HepG2 (cell line): ENCODE measurements at places on chromosomes 2 and 18. TPM values are rescaled to one million over a fixed set of nuclear protein-coding genes. Genes with fewer than 3 reads are reported as not detected.

Gene ALKAL2
- total RNA-seq = 0.22 TPM in 1 of 2 replicates, not detected in the other

Gene FTCDNL1
- 1.1 and 1.4 TPM in 2 replicates for total RNA-seq

Gene CD8A
- total RNA-seq = not detected in 2 replicates

Gene LRRTM4
- total RNA-seq = 0.62 and 1.2 TPM in 2 replicates

GRCh38 chr2:98058191-98058975, 28.6 kb upstream of the VWA3B start:
- H3K4me1 ChIP-seq = no peaks in the 10 kb centered on the region
- no peak overlapping the region for H3K27ac ChIP-seq
- no peaks in the 10 kb centered on the region for H3K36me3 ChIP-seq
- H3K4me3 ChIP-seq = no peak overlapping the region

- H3K36me3 ChIP-seq = no peaks in the 10 kb centered on the region
- H3K4me3 ChIP-seq = no peak overlapping the region
- no peak overlapping the region for H3K27ac ChIP-seq
- no peaks in the 10 kb centered on the region for H3K4me1 ChIP-seq
- H3K27me3 ChIP-seq = no peaks in the 10 kb centered on the region; the same call in 1 of the 2 replicates
These were observed 58.8 kb upstream of the TTN start for GRCh38 chr2:178865999-178866398.

DNA sequence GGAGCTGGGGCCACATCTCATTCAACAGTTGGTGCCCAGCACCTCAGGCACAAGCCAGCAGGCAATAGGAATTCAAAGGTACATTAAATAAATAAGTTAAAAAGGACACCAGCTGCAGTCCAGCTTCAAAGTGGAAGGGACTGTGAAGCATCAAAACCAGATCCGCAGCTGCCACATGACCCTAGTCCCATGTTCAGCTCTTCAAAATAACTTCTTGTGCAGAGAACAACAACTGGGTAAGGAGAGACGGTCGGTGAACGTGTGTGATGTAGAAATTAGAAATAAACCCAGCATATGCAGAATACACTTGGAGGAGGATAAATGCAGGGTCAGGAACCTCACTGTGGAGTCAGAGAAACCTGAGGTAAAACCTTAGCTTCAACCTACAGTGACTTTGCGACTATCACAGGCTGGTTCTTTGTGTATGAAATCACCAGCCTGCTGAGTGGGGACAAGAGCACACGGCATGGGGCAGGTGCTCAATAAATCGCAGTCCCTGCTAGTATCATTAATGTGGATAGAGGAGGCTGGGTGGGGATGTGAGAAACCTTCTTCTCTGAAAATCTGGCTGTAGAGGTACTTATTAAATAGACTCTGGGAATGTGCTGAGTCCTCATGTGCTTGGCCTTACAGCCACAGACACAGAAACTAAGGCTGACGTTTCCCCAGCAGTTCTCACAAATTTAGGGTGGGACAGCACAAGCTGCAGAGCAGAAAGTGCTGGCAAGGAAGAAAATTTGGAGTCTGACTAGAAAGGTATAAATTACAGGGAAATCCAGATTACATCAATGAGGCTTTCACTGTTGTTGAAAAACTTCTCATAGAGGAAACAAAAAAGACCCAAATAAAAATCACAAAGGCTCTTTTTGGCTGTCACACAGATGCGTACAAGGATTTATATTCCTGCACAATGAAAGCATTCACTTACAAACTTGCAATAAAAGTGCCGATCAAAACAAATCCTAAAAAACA, 20.7 kb downstream of the FBXO15 start:
- H3K36me3 ChIP-seq = no peaks in the 10 kb centered on the region
- no peaks in the 10 kb centered on the region; the same call in 1 of the 2 replicates for H3K27me3 ChIP-seq
- DNase-seq = no peak
- H3K4me1 ChIP-seq = no peaks in the 10 kb centered on the region
- no peak overlapping the region for H3K4me3 ChIP-seq
- no peak overlapping the region for H3K27ac ChIP-seq

DNA sequence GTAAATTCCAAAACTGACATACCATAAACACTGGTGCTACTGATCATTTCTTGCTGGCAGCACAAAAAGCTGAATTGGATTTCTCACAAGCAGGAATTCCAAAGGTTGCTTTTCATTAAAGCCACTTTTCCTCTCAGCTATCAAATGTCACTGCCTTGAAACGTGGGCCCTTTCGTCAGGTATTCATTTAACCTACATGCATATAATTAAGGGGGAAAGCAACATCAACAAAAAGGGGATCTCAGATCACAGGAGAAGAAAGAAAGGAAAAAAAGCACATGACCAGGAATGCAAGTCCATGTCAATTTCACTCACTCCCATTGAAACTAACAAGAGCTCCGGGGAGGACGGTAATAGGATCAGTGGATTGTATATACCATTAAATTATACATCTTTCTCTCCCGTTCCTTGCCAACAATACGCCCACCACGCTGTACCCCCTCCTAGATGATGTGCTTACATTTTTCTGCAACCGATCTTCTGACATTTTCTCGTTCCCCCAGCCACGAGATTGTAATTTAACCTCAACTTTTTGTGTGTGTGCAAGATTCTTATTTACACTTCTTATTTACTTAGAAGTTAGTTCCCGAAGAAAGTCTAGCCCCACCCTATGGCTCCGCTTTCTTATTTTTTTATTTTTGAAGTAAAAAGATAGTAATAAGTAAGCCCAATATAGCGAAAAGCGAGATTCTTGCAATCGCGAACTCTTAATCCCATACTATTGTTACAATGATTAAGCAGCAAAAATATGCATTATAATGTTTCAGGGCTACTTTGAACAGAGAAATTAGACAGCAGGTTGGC, 725 bp downstream of the FIGN start:
- peak overlapping the region; percentile 91 for H3K4me3 ChIP-seq
- peaks cover 47% of the 10 kb centered on the region for H3K4me1 ChIP-seq
- no peaks in the 10 kb centered on the region for H3K27me3 ChIP-seq
- peak overlapping the region; percentile 89 for H3K27ac ChIP-seq
- no peak for DNase-seq

GRCh38 chr2:45925636-45926366, 274.3 kb downstream of the PRKCE start:
- no peaks in the 10 kb centered on the region for H3K36me3 ChIP-seq
- DNase-seq = no peak
- no peak overlapping the region for H3K4me3 ChIP-seq

GRCh38 chr18:54873884-54874255, 45.6 kb downstream of the RAB27B start:
- H3K27ac ChIP-seq = no peak overlapping the region
- H3K4me3 ChIP-seq = no peak overlapping the region
- no peaks in the 10 kb centered on the region for H3K4me1 ChIP-seq
